ENCODE measurements at places on chromosomes 6 and 20. TPM values are rescaled to one million over a fixed set of nuclear protein-coding genes. Genes with fewer than 3 reads are reported as not detected.

Gene PDYN
- total RNA-seq: not detected

Gene ALDH8A1
- 0.66 TPM for total RNA-seq

Gene C4A
- 275 TPM for total RNA-seq

Gene SLC17A1
- not detected for total RNA-seq

Gene VSX1
- 0.44 TPM for total RNA-seq

Gene DLL1
- 26.9 TPM for total RNA-seq

Gene DIDO1
- 83.1 TPM for total RNA-seq

Gene DLK2
- not detected for total RNA-seq

Gene OR12D3
- total RNA-seq: not detected

Gene YWHAB
- 125 TPM for total RNA-seq

Gene SLC26A8
- 0.29 TPM for total RNA-seq

Gene TGM3
- not detected for total RNA-seq

Gene SNAP91
- 3.2 TPM for total RNA-seq

Gene BNIP5
- under 0.01 TPM for total RNA-seq

Gene DOK5
- 2.0 TPM for total RNA-seq

Gene ADAT2
- 8.5 TPM for total RNA-seq

Gene VIP
- total RNA-seq: 1.5 TPM

Gene CFAP206
- total RNA-seq: 0.66 TPM

Gene RSPH4A
- total RNA-seq: 1.5 TPM

Gene PPIL6
- total RNA-seq: 2.9 TPM

Gene AFDN
- 93.1 TPM for total RNA-seq

Gene TMC2
- 0.96 TPM for total RNA-seq

Gene CNR1
- total RNA-seq: 34.2 TPM

Gene SLC32A1
- not detected for total RNA-seq

Gene FAM50B
- total RNA-seq: 17.0 TPM

Gene DDO
- total RNA-seq: 2.0 TPM

Gene VWA7
- total RNA-seq: under 0.01 TPM

Gene SAMD10
- 2.8 TPM for total RNA-seq

Gene SLC22A7
- not detected for total RNA-seq

Gene CTSZ
- total RNA-seq: 238 TPM

Gene LTB
- total RNA-seq: 1.0 TPM

Gene MCM8
- total RNA-seq: 6.7 TPM

Gene OPRL1
- 3.4 TPM for total RNA-seq

Gene PRDM1
- 16.0 TPM for total RNA-seq

Gene DEFB132
- total RNA-seq: 0.33 TPM

Gene MAP7
- 16.4 TPM for total RNA-seq

Gene CPNE1
- 41.1 TPM for total RNA-seq

Gene BMP6
- total RNA-seq: 11.1 TPM

Gene DSN1
- total RNA-seq: 6.9 TPM

Gene RFX6
- total RNA-seq: not detected

Gene SUMO4
- 7.8 TPM for total RNA-seq

Gene ADAM33
- 37.4 TPM for total RNA-seq

Gene HCRTR2
- total RNA-seq: not detected

Gene HFE
- 9.4 TPM for total RNA-seq

Gene FAM209B
- total RNA-seq: not detected

Gene SAMD3
- 2.1 TPM for total RNA-seq

Gene PGBD1
- 4.2 TPM for total RNA-seq

Gene MOG
- total RNA-seq: not detected

Gene CALHM4
- not detected for total RNA-seq

Gene CLDN20
- not detected for total RNA-seq

Gene GPLD1
- 1.3 TPM for total RNA-seq

Gene SRMS
- total RNA-seq: 0.66 TPM

Gene SAPCD1
- 1.6 TPM for total RNA-seq
